H1 (cell line): ENCODE measurements at places on chromosomes 3 and 15. TPM values are rescaled to one million over a fixed set of nuclear protein-coding genes. Genes with fewer than 3 reads are reported as not detected.

Gene CCK
- 0.99 and 2.4 TPM in 2 replicates for total RNA-seq

GRCh38 chr15:55799291-55800212 lies 56.6 kb upstream of the PRTG start:
- no peaks in the 10 kb centered on the region; the same call in 1 of the 2 replicates for H3K4me1 ChIP-seq
- no peak overlapping the region for H3K4me3 ChIP-seq
- no peak overlapping the region for H3K27ac ChIP-seq
- H3K27me3 ChIP-seq: no peaks in the 10 kb centered on the region

GRCh38 chr3:127560051-127560787 lies 30.3 kb downstream of the TPRA1 start:
- no peak overlapping the region for H3K4me3 ChIP-seq
- H3K27ac ChIP-seq: no peak overlapping the region
- no peaks in the 10 kb centered on the region for H3K27me3 ChIP-seq
- DNase-seq: no peak

Gene TM6SF1
- total RNA-seq: 0.90 and 1.0 TPM in 2 replicates

- no peak overlapping the region for H3K27ac ChIP-seq
- H3K36me3 ChIP-seq: no peaks in the 10 kb centered on the region
- H3K27me3 ChIP-seq: peaks cover 3% of the 10 kb centered on the region; the same call in 1 of the 2 replicates
- no peak overlapping the region for H3K4me3 ChIP-seq
These were observed 6.6 kb upstream of the INAFM2 start for GRCh38 chr15:40316931-40317330.

GRCh38 chr3:141391298-141391990 lies 23.1 kb downstream of the ZBTB38 start:
- H3K27ac ChIP-seq: no peak overlapping the region
- no peaks in the 10 kb centered on the region for H3K27me3 ChIP-seq
- no peak overlapping the region for H3K4me3 ChIP-seq
- H3K4me1 ChIP-seq: peaks cover 19% of the 10 kb centered on the region; the same call in 1 of the 2 replicates
- DNase-seq: no peak

Gene FETUB
- total RNA-seq: not detected in 2 replicates

- H3K4me1 ChIP-seq: no peaks in the 10 kb centered on the region
- H3K27me3 ChIP-seq: no peaks in the 10 kb centered on the region
- H3K27ac ChIP-seq: no peak overlapping the region
- no peaks in the 10 kb centered on the region for H3K36me3 ChIP-seq
- no peak overlapping the region for H3K4me3 ChIP-seq
These were observed 10.8 kb upstream of the RASA2 start for GRCh38 chr3:141476033-141476432.

DNA sequence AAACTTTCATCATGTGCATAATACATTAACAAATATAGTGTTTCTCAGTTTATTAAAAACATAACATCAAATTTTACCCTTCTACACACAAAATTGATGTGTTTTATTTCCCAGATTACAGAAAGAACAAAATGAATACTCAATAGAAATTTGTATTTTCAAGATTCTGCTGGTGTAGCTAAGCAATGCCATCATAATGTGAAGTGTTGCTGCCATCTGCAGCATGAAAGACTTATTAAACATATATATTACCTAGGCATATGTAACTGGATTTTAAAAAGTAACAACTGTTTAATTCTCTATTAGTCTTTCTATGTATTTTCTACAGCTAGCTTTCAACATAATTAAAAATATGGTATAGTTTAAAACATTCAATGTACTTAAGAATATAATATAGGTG lies 27.5 kb downstream of the PLSCR5 start:
- H3K27me3 ChIP-seq: no peaks in the 10 kb centered on the region
- no peaks in the 10 kb centered on the region for H3K4me1 ChIP-seq

Gene ARL6
- 9.3 and 12.0 TPM in 2 replicates for total RNA-seq

GRCh38 chr3:122758877-122759560 lies 34.6 kb downstream of the HSPBAP1 start:
- H3K4me1 ChIP-seq: peaks cover 6% of the 10 kb centered on the region; the same call in 1 of the 2 replicates
- no peak overlapping the region for H3K4me3 ChIP-seq
- H3K27me3 ChIP-seq: no peaks in the 10 kb centered on the region
- DNase-seq: no peak

DNA sequence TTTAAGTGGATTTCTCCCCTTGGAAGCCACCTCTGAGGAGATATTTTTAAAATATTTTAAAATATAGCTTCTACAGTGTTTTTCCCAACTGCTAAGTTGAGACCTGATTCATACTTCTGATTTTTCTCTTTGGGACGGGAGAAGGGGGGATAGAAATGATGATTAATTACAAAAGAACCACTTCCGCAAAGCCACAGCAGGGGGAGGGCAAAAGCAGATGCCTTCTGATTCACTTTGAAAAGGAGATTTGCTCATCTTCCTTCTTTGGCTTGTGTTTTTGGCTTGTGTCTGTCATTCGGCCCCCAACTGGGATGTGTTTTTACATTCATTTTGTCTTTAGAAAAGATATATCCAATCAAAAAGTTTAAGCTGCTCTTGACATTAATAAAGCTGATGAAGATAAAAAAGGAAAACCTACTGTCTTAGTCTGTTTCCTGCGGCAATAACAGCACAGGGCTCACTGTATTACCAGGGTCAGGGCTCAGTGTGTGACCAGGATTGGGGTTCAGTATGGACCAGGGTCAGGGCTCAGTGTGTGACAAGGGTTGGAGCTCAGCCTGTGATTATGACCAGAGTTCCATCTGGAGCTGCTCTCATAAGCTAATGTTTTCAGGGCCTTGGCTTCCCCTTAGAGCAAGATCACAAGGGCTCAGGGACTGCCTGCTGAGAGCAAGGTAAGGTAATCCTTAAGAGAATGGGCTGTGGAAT lies 223.2 kb downstream of the MTHFS start:
- no peak overlapping the region for H3K4me3 ChIP-seq
- H3K4me1 ChIP-seq: peaks cover 5% of the 10 kb centered on the region; the same call in 1 of the 2 replicates
- no peak for DNase-seq
- 0 out of 2 replicates have a peak overlapping the region, but pooled peaks have one; percentile 9 for H3K27ac ChIP-seq

DNA sequence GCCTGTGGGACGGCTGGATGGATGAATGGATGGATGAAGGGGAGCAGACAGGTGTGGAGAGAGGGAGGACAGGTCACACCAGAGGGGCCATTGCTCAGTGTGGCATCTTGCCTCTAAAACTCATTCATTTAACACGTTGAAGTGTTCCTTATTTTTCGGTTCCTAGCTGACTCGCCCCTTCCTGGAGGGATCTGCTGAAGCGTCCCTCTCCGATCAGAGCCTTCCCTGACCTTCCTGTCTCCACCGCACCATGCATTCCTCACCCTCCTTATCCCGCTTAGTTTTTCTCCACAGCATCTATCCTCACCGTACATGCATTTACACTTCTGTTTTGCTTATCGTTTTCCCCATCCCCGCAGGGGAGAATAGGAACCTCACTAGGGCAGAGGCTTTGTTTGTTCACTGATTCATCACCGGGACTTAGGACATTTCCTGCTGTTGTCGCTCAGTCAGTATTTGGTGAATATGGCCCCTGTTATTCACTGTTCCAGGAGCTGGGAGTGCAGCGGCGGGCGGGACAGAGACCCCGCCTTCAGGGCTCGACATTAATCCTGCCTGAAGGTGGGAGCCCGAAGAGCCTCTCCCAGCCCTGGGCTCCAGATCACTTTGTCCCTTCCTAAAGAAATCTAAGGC lies 32.0 kb downstream of the FOXL2 start:
- H3K4me3 ChIP-seq: peak overlapping the region; percentile 83
- no peak for DNase-seq
- no peak overlapping the region for H3K27ac ChIP-seq
- no peaks in the 10 kb centered on the region for H3K36me3 ChIP-seq

- no peak overlapping the region for H3K4me3 ChIP-seq
- H3K27ac ChIP-seq: no peak overlapping the region
- H3K36me3 ChIP-seq: no peaks in the 10 kb centered on the region
- DNase-seq: no peak
These were observed 372.1 kb downstream of the ROBO2 start for GRCh38 chr3:77412021-77412438.

Gene CACNA2D3
- 1.8 and 2.2 TPM in 2 replicates for total RNA-seq

- H3K27ac ChIP-seq: no peak overlapping the region
- H3K4me3 ChIP-seq: peak overlapping the region; percentile 67; the same call in 1 of the 2 replicates
- DNase-seq: no peak
- no peaks in the 10 kb centered on the region for H3K4me1 ChIP-seq
- peaks cover 5% of the 10 kb centered on the region for H3K27me3 ChIP-seq
These were observed 349 bp downstream of the PLXNA1 start for GRCh38 chr3:126983276-126983652.

DNA sequence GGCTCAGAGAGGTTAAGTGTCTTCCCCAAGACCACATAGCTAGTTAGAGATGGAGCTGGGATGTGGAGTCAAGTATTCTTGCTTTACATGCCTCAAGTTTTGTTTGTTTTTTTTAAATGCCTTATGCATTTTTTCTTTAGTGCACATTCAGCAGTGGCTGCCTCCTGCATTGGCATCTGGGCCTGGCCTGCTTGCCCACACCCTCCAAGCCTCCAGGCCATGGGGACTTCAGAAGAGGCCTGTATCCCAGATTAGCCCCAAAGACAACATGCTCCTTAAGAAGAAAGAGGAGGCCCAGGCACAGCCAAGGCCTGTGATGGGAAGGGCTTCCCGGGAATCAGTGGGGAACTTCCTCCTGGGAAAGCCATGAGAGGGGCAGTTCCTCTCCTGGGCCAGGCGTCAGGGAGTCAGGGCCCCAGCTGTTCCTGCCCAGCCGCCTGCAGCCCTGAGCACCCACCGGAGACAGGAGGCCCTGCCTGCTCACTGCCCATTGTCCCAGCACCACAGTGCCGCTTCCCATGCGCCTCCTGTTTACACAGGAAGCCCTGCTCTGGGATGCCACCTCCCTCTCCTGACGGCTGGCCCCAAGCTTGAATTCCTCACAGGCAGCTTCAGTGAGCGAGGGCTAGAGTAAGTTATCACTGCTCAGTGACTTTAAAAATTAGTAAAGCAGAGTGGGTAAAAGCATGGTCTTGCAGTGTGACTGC lies 16.0 kb downstream of the FOXL2NB start:
- no peaks in the 10 kb centered on the region for H3K4me1 ChIP-seq
- no peaks in the 10 kb centered on the region for H3K36me3 ChIP-seq
- no peak overlapping the region for H3K4me3 ChIP-seq
- H3K27ac ChIP-seq: no peak overlapping the region; the same call in 1 of the 2 replicates
- H3K27me3 ChIP-seq: peaks cover 13% of the 10 kb centered on the region

Gene ZNF80
- not detected in 2 replicates for total RNA-seq

- no peak for DNase-seq
- H3K4me3 ChIP-seq: no peak overlapping the region
- H3K4me1 ChIP-seq: peaks cover 20% of the 10 kb centered on the region
- no peaks in the 10 kb centered on the region for H3K27me3 ChIP-seq
- H3K27ac ChIP-seq: no peak overlapping the region
These were observed 19.5 kb upstream of the FBLN2 start for GRCh38 chr3:13529196-13530112.

Gene CCRL2
- not detected in 2 replicates for total RNA-seq

Gene LRRK1
- total RNA-seq: 3.4 and 3.6 TPM in 2 replicates

Gene CFAP100
- not detected in 2 replicates for total RNA-seq

Gene ARL6IP5
- total RNA-seq: 30.1 and 31.0 TPM in 2 replicates

Gene LRIG1
- total RNA-seq: 78.1 and 86.8 TPM in 2 replicates

- no peaks in the 10 kb centered on the region for H3K27me3 ChIP-seq
- H3K4me3 ChIP-seq: no peak overlapping the region
- H3K27ac ChIP-seq: no peak overlapping the region
- no peak for DNase-seq
- no peaks in the 10 kb centered on the region for H3K36me3 ChIP-seq
- H3K4me1 ChIP-seq: no peaks in the 10 kb centered on the region
These were observed 170.3 kb upstream of the CCDC54 start for GRCh38 chr3:107206945-107207344.

Gene CATSPER2
- total RNA-seq: 1.2 TPM in 2 replicates

DNA sequence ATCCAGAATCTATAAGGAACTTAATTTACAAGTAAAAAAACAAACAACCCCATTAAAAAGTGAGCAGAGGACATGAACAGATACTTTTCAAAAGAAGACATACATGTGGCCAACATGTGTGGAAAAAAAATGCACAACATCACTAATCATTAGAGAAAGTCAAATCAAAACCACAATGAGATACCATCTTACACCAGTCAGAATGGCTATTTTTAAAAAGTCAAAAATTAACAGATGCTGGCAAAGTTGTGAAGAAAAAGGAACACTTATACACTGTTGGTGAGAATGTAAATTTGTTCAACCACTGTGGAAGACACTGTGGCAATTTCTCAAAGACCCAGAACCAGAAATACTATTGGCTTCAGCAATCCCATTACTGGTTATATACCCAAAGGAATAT lies 830.0 kb upstream of the ALCAM start:
- DNase-seq: no peak
- H3K4me3 ChIP-seq: no peak overlapping the region
- H3K4me1 ChIP-seq: no peaks in the 10 kb centered on the region
- no peaks in the 10 kb centered on the region for H3K27me3 ChIP-seq
- H3K36me3 ChIP-seq: no peaks in the 10 kb centered on the region

DNA sequence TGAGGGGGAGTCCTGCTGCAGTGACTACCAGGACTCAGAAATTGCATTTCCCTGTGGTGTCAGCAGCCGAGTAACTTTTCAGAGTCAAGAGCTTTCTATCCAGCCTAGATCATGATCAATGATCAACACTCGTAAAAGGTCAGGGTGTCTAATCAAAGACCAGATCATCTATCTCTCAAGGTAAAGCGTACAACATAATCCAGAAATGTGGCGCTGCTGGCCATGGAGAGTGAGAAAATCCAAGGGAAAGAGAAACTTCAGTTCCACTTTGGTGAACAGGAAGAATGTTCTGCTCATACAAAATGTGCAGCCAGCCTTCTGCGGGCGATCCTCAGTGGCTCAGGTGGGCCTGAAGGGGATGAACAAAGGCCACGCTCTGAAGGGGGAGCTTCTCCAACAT lies 1005.8 kb upstream of the NR2F2 start:
- peaks cover 11% of the 10 kb centered on the region for H3K27me3 ChIP-seq
- H3K4me3 ChIP-seq: no peak overlapping the region
- no peaks in the 10 kb centered on the region for H3K4me1 ChIP-seq
- no peaks in the 10 kb centered on the region for H3K36me3 ChIP-seq
- DNase-seq: no peak
- H3K27ac ChIP-seq: no peak overlapping the region

DNA sequence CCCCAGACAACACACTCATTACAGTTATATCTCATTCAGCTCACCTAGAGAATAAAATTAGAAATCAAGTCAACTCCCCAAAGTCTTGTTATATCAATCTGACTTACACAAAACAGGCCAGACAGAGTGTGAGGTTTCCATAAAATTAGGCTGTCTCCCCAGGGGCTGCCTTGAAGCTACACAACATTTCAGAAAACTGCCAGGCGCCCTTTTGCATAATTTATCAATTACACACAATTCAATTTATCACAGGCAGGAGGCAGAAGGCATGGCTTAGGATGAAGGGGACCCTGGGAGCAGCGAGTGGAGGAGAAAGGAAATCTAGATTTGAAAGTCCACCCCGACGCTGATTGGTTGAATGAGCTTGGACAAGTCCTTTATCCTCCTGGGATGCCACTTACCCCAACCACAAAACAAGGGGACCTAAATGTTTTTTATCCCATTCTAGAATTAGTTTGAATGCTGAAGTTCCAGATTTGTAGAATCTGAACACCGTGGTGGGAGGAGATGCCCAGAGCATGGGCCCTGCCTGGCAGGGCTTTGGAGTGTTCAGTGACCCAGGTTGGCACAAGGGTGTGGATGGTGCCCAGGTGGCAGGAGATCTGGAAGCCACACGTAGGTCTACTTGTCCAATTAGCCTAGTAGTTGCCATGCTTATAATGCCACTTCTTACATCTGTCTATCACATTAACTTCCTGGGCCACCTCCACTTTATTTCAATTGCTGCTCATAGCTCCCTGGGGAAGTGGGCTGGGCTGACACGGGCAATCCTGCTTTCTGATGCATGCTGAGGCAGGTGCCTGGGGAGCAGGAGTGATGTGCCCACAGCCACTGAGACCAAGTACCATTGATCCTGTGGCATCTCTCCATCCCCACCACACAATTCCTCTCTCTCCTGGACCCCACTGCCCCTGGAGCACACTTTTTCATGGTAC lies 119.8 kb upstream of the TLE3 start:
- DNase-seq: no peak
- H3K4me3 ChIP-seq: no peak overlapping the region
- peaks cover 7% of the 10 kb centered on the region; the same call in 1 of the 2 replicates for H3K4me1 ChIP-seq
- no peaks in the 10 kb centered on the region for H3K27me3 ChIP-seq
- H3K27ac ChIP-seq: no peak overlapping the region
